T-cell (primary cell): ENCODE measurements at places on chromosomes 3 and 15.

- no peak for DNase-seq
Measured at GRCh38 chr3:10702961-10703740, 112.9 kb upstream of the SLC6A11 start.

GRCh38 chr3:86239946-86240345 is 751.0 kb downstream of the VGLL3 start:
- no peak for DNase-seq

GRCh38 chr3:63920001-63920400 is 7.8 kb upstream of the SCAANT1 start:
- DNase-seq, result no peak

DNA sequence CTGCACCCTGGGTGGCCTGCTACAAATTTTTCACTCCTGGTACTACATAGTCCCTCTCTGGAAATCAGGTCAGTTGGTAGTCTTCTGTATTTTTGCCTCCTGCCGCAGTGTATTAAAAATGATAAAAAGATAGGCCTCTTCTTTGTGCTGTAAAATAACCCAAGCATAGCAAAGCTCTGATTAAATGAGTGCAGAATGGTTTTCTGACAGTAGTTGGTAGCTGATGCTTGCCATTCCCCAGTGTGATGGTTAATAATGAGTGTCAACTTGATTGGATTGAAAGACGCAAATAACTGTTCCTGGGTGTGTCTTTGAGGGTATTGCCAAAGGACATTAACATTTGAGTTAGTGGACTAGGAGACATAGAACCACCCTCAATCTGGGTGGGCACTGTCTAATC is 264.4 kb upstream of the ZNF717 start:
- DNase-seq, result no peak

GRCh38 chr3:46664971-46665762 is 28.3 kb downstream of the ALS2CL start:
- no peak for DNase-seq

- no peak for DNase-seq
Measured at GRCh38 chr3:173510565-173510964, 113.0 kb downstream of the NLGN1 start.

GRCh38 chr3:9852528-9852927 is 8.7 kb upstream of the RPUSD3 start:
- DNase-seq, result no peak

DNA sequence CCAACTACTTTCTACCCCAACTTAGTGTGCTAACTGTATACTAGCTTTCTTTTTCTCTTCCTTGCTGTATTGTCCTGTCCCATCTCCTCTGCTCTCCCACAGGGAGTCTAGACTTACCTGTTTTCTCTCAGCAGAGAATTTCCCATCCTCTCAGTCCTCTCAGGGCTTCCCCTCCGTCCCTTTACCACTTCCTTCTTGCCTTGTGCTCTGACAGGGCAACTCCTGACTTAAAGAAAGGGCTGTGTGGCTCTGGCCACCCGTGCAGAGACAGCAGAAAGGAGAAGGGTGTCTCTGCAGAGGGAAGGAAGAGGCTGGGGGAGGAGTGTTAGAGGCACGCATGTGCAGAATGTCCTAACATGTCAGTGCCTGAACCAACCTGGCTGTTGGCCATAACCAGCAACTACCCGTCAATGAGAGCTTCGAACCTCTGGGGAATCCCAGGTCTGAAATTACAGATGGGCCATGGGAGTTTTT is at the start of gene GCSAM:
Gene GCSAM, minus strand, starts transcription at position 274 of the 474 bp plus-strand sequence. Its CDS starts 128 bp downstream, at position 146.
- peak; percentile 83 for DNase-seq

DNA sequence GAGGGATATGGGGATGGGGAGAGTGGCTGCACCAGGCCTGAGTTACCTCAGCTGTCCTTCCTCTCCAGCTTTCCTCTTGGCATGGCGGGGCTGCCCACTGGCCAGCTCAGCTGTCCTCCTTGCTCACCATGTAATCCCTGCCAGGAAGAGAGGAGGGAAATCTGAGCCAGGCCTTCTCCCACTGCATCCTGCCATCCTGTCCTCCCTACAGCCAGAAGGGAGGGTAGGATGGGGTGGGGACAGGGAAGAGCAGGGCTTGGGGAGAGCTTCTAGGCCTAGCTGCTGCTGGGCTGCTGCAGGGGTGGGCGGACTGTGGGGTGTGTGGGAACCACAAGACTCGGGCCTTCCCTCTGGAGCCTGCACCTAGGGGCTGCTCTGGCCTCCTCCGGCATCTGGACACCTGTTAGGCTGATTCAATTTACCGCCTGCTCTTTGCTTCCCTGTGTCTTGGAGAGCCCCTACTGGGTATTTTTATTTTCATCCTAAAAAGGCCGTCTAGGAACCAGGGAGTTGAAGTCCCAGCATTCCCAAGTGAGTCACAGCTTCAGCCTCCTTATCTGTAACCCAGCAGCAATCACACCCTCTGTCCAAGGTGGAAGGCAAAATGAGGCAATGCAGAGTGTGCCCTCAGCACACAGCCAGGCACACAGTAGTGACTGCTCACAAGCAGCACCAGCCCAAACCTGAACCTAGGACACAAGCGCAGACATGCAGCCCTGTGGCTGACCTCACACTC is 13.1 kb upstream of the KY start:
- DNase-seq, result no peak

DNA sequence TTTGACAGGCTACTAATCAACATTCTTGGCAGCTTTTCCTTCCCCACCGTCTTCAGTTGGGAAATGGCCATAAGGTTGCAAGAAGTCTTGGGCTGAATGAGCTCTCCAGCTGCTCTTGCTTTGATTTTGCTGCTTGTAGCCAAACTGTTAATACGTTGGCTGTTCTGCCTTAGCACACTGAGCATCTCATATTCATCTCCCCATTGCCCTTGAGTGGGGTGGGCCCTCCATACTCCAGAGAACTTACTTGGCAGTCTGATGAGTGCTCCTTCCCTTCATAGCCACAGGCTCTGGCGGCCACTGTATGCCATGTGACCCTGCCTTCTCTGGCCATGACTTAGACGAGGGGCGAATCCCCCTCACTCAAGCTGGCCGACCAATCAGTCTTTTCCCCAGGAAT is 25.8 kb upstream of the PAQR5 start:
- DNase-seq, result no peak

DNA sequence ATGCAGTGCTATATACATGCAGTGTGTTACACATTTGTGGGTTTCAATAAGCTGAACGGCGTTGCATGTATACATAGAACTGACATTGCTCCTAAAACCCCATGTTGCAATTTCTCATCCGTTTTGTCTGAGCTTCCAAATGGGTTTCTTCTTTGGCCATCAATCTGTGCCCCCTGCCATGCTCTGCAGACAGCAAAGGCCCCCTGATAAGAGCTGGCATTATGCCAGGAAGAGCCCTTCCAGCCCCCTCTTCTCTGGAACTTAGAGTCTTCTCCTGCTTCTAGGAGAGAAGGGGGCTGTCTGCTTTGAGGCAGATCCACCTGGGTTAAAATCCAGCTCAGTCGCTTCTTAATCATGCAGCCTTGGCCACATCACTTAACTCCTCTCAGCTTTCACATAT is 254.0 kb downstream of the SLCO3A1 start:
- DNase-seq, result no peak

DNA sequence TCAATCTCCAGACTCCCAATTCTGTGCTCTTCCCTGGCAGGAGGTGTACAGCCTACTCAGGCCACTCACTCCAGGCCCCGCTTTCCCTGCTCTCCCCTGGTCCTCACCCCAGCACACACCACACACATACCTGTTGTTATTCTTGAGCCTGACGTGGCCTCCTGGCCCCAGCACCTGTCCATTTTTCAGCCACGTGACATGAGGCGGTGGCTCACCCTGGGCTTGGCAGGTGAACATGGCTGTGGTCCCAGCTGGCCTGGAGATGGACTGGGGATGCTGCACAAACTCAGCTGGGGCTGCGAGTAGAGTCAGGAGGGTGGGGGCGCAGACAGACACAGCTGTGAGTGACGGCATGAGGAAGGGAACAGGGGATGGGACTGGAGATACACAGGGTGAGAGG is 27.3 kb downstream of the RNU5B-1 start:
- no peak for DNase-seq

DNA sequence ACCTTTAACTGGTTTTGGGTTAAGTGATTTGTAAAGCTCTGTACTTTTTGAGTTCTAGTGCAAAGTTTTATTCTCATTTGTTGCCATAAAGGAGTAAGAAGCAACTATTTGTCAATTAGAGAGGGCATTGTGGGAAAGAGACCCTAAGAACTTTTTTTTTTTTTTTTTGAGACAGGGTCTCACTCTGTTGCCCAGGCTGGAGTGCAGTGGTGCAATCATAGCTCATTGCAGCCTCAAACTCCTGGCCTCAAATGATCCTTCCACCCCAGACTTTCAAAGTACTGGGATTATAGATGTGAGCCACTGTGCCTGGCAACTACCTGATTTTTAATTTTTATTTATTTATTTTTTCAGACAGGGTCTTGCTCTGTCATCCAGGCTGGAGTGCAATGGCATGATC is 4.9 kb downstream of the CHP1 start:
- no peak for DNase-seq

DNA sequence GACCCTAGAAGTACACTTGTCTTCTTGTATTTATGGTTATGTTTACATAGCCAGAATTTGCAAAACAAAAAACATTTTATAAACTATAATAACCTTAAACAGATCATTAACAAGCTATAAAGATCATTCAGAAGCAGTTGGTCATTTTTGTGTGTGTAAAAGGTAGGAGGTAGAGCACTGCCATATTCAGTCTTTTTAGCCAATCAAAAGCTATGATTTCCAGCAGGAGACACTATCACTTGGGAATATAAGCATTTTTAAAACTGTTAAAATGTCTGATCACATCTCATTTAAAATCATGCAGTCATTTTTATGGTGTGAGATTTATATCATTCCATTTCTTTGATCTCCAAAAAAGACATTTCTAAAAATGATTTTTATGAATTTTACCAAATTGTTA is 42.6 kb upstream of the ATP2C1 start:
- no peak for DNase-seq

DNA sequence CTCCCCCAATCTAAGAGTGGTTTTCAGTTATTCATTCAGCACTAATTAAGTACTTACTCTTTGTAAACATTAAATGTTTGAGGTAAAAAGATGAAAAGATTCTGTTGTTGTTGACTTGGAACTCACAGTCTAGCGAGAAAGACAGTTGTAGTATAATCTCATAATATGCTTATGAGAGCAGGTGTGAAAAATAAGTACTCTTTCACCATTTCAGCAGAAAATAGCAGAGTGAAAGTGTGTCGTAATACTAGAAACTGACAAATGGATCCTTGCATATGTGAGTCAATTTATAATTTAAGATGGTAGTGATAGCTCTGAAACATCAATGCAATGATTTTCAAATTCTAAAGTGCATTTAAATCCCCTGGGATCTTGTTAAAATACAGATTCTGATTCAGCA is 618.8 kb upstream of the CCDC54 start:
- no peak for DNase-seq

- no peak for DNase-seq
Measured at GRCh38 chr3:46930166-46930944, 46.2 kb downstream of the CCDC12 start.

DNA sequence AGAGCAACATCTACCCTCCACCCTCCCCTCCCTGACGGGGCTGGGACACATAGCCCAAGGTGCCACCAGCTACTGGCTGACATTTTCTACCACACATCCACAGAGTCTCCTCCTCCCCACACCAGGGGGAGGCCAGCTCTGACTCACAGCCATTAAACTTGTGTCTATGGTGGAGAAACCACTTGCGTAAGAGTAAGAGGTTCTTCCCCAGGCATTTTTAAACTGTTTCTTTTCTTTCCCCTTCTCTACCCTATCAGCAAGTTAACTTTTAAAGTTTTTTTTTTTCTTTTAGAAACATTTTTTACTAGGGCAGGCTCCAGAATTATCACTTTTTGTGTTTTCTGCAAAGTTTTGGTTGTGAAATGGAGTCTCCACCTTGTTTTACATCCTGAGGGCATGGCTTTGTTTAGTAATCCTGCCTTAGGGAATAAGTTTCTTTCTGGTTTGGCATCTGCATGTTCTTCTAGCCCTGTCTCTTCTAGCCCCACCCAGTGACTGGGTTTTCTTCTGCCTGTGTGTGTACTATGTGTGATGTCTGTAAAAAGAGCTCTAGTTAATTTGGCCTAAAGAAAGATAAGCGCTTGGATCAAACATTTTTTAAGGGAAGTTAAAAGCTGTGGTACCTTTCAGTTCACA is 148.8 kb upstream of the GADL1 start:
- no peak for DNase-seq

DNA sequence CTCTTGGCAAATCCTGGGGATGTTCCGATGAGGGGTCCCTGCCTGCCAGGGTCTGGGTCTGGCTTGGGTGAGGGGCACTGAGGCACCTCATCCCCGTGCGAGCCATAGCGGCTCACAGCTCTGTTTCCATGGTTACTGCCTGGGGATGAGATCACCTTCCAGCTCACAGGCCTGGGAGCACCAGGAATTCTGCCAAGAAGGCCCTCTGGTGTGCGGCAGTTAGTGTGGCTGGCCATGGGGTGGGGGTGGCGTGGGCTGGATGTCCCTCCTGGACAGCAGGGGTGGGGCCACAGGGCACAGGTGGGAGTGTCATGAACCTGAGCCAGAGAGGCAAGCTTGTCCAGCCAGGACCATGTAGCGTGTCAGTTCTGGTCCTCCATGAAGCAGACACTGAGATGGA is 22.1 kb upstream of the PRR23E start:
- DNase-seq, result no peak

GRCh38 chr3:23805210-23805632 is 534 bp upstream of the UBE2E1 start:
- no peak for DNase-seq

GRCh38 chr15:58313304-58313703 is 118.5 kb upstream of the LIPC start:
- DNase-seq, result no peak

DNA sequence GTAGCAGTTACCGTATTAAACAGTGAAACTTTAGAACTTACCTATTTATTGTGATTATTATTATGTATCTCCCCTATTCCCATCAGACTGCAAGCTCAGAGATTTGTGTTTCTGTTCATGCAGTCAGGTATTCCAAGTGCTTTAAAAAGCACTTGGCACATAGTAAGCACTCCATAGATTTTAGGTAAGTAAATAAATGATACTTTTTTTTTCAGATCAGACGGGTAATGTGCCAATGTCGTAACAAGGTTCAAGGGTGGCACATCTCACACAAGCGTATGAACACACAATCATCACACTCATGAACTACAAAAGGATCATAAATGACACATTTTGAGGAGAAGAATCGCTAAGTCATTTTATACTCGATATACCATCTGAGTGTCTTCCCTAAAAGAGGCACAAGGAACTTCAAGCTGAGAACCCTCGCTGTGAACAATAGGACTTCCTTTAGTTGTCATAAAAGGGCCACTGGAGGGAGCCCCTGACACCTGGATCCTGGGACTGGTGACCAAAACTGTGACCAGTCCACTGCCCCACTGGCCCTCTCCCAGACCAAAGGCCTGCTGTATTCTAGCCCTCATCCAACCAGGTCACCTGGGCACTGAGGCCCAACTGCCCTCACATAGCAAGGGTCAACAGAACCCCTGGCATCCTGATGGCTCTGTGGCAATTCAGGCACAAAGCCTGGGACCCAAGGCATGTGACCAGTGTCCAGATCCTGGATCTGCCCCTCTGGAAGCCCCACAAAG is 32.1 kb downstream of the KIF9 start:
- no peak for DNase-seq

DNA sequence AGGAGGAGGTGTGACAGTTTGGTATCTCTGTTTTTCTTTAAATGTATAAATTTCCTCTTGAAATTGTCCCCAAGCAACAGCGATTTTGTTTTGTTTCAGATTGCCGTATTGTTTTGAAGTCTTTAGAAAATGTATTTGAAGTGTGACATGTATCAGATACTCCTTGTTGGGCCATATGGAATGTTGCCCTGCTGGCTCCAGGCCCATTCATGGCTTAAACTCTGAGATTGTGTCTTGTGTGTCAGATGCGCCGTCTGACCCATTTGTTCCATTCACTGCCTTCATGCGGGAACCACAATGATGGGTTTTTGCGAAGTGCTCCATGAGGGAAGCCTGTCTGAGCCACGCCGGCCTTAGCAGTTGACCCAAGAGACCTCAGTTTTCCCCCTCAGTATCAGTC is 75.2 kb upstream of the ADAMTSL3 start:
- no peak for DNase-seq
